Stimulated activated CD8-positive, alpha-beta memory T cell treated with anti-CD3 and anti-CD28 coated beads, Interleukin-12 subunit alpha, Interleukin-12 subunit beta, amount 100 ng/mL, for 1 hour (primary cell): ENCODE measurements at places on chromosomes 2 and 18.

DNA sequence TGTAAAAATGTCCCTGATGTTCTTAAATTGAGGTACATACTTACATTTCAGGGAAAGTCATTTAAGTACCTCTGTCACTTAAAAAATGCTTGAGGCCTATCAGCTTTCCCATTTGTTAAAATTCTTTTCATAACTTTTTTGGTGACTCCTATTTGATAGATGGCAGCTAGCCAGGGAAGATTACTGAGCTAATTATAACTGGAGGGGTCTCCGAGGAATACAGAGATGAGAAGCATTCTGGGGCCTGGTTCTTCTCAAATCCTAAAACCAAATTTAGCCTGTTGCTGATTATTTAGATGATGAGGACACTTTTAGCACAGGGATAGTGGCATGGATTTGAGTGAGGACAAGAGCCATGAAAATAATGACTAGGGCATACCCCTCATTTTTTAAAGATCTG is 4.8 kb downstream of the UGP2 start:
- DNase-seq: no peak

- no peak for DNase-seq
Measured at GRCh38 chr2:2527148-2527547, 196.1 kb upstream of the MYT1L start.

- DNase-seq: no peak
Measured at GRCh38 chr2:148819019-148819585, 55.9 kb upstream of the KIF5C start.

GRCh38 chr2:238117199-238118154 is 17.3 kb downstream of the ESPNL start:
- no peak for DNase-seq

GRCh38 chr18:10690366-10690765 is 164.5 kb downstream of the NAPG start:
- no peak for DNase-seq

GRCh38 chr2:104868505-104868866 is 14.6 kb downstream of the POU3F3 start:
- DNase-seq: no peak

DNA sequence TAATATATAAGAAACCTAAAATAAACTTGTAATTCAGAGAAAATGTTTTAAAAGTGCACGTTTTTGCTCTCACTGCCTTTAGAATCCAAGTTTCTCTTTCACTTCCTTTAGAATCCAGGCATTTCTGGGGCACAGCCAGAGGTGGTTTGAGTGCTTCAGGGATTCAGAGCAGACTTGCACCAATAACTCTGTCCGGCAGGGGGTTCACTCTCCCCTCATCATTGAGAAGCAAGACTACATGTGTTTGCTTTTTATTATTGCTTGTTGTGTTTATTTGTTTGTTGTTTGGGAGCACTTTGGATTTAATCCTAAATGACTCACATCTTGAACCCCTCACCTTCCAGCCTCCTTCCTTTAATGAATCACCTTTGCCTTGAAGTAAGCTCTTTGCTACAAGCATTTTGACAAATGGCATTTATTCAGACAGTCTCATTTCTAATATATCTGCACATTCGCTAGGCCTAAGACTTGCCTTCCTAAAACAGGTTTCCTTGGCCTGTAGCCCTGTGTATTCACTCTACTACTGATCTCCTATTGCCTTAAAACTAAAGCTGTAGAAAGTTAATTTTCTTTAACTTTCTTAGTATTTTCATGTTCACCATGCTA is 233.5 kb upstream of the ATP5MC3 start:
- DNase-seq: no peak

GRCh38 chr2:183901931-183902330 is 696.4 kb upstream of the ZNF804A start:
- no peak for DNase-seq

DNA sequence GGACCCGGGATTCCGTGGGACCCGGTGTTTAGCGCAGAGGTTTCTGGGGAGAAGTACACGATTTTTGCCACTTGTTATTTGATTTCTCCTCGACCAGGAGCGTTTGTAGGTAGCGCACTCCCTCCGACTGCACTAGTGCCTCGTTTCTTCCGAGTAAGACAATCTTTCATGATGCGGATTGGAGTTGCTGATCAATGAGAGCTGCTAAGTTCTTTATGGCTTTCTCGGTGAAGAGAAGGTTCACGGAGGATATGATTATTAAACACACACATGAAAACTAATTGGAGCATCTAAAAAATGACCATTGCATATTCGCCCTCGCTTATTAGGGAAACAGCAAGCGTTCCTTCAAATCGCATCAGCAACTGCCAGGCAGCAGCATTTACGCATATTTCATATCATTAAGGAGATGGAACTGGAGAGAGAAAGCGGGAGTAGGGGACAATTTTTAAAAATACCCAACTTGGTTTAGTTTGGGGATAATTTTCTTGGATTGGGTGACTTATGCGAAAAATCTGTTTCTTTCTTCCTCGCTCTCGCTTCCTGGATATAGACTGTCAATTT is 616 bp downstream of the EML6 start:
- no peak for DNase-seq

DNA sequence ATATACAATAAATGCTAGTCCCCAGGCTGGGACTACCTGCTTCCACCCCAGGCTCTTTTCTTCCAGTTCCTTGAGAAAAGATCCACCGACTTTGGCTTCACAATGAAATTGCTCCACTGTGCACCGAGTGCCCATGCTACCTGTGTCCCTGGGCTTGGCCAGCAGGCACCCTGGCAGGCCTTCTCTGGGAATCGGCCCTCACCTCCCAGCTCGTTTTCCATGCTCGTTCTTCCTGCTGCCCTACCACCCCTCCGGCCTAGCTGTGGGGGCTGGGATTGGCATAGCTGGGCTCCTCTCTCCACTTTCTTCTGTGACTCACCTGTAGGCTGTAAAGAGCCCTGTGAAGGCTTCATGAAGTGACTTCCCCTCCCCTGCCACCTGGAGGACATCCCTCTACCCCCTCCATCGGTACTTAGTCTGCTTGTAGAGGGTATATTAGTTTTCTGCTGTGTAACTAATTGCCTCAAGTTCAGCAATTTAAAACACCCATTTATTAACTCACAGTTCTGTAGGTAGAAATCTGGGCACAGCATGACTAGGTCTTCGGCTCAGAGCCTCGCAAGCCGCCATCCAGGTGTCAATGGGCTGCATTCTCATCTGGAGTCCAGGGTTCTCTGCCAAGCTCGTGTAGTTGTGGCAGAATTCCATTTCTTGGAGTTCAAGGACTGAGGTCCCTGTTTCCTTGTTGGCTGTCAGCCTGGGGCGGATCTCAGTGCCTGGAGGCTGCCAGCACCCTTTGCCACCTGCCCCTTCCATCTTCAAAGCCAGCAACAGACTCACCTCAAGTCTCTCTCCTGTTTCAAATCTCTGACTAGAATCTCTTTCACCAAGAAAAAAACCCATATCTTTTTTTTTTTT is 57.6 kb downstream of the DPYSL5 start:
- no peak for DNase-seq

DNA sequence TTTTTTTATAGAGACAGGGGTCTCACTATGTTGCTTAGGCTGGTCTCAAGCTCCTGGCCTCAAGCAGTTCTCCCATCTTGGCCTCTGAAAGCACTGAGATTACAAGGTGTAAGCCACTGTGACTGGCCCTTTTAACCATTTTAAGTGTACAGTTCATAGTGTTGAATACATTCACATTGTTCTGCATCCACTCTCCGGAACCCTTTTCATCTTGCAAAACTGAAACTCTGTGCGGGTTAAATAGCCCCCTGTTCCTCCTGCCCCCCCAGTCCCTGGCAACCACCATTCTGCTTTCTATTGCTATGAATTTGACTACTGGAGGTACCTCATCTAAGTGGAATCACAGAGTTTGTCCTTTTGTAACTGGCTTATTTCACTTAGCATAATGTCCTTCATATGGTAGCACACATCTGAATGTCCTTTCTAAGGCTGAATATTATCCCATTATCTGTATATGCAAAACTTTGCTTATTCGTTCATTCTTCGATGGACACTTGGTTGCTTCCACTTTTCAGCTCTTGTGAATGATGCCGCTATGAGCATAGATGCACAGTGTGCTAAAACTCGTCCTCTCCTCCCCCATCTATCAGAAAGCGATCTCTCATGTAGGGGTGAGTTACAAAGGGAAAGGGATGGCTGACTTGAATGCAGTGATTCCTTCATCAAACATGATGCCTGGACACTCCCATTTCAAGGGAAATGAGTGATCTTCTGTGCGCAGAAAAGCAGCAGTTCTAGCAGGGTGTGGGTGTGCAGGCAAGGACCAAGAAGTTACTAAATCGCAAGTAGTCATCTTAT is 30.2 kb downstream of the CABLES1 start:
- DNase-seq: no peak
